Stimulated activated CD4-positive, alpha-beta T cell treated with anti-CD3 and anti-CD28 coated beads, Interleukin-4, amount 100 ng/mL, for 48 hours (primary cell): ENCODE measurements at places on chromosomes 6 and 20.

GRCh38 chr6:140427842-140428241 is 1053.4 kb upstream of the CITED2 start:
- no peak for DNase-seq

DNA sequence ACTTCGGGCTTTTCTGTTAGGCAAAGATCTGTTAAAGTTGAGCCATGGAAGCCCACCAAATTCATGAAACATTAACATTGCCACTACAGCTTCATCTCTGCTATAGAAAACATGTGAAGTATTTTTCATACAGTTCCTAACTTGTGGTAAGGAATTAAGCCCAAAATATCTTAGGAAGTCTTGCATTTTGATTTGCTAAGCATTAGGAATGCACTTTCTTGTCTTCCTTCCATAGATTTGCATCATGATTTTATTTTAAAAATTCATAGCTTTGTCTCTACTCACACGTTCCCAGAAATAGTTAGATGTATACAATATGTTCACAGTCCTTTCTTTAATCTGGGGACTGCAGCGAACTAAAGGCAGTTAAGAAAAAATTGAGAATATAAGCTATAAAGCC is 325.6 kb downstream of the CENPW start:
- DNase-seq, result no peak

- no peak for DNase-seq
Observed at GRCh38 chr6:167650730-167651317, 175.9 kb upstream of the AFDN start.

DNA sequence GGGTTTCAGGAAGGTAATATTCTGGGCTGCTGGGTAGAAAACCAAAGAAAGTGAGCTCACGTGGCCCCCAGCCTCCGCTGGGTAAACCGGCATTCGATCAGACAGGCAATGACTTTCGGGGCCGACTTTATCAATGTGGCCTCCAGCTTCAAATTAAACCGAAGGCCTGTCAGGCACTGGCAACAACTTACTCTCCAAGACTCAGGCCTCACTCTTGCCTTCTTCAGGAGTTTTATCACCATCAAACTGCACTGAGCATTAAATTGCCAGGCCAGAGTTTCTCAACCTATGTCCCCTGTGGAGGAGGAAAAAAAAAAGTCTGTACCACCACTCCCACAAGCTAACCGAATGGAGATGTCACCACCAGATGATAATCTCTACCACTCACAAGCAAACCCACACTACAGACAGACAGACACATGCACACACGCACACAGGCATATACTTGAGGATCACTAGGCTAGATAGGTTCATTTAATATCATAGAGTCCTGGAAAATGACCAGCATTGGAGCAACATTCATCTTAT is 1.1 kb upstream of the MBOAT1 start:
- DNase-seq, result no peak

GRCh38 chr6:90989763-90990162 is 402.9 kb upstream of the MAP3K7 start:
- DNase-seq, result no peak

DNA sequence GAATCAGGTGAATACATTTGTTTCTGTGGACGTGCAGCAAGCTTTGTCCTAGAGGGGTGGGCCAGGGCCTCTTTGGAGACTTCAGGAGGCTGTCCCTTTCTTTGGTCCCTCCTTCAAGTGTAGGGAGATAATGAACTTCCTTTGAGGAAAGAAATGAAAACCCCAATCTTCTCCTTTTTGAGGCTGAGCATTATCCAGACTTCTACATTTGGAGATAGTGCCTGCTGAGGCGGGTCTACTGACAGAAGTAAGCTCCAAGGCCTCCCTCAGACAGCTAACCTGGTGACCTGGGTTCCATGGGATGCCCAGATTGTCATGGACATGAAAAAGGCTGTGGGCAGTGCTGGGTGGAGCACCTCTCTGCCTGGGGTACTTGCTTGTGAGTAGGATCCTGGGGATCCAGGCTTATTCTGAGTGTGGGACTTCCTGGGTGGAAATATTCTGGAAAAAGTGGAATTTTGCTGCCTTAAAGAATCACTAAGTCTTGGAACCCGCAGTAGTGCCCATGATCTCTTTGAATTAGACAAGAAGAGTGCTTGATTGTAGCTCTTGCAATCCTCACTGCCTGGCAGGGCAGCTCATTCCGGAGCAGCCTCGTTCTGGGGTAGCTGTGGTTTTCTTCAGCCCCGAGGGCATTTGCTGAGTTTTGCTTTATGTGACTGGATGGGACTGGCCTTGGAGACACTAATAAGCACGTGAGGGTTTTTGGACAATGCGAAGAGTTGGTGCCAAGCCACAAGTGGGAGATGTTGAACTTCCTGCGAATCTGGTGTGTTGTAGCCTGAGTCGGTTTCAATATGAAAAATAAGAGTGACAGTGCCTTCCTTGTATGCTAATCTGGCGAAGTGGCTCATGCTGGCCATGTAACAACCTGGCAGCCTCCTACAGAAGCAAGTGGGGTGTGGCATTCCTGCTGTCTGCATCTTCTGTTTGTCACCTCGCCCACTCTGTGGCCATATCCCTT is 28.1 kb downstream of the SNRNP48 start:
- DNase-seq, result no peak

- peak; percentile 47 for DNase-seq
Observed at GRCh38 chr6:112235956-112236355, 18.4 kb downstream of the LAMA4 start.

DNA sequence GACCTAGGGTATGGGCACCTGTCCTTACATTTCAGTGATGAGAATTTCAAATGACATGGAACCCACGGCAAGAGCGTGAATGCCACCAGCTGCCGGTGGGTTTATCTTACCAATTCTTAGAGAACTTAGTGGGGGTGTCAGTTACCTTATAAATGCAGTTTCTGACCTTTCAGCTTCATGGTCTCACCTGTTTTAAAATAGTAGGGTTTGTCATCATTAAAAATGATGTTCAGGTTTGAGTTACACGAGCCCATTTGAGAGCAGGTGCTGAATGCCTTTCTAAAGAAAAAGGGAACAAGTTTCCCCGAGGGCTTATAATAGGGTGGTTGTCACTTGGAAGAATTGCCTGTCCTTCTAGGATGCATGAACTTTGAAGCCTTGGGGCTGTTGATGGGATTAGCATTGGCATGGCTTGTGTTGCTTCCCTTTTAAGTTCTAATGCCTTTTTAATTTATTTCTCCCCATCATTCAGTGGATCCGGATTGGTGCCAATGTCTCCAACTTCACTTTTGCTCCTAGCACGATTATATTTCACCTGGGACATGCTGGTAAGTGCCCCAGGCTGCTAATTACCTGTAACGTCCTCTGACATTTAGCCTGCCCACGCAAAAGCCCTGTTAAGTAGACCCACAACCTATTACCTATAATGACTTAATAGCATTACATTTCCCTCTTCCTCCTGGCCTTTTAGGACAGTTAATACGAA is 27.9 kb downstream of the GHRH start:
- no peak for DNase-seq

GRCh38 chr6:1620504-1621069 is 10.9 kb downstream of the FOXC1 start:
- no peak for DNase-seq

DNA sequence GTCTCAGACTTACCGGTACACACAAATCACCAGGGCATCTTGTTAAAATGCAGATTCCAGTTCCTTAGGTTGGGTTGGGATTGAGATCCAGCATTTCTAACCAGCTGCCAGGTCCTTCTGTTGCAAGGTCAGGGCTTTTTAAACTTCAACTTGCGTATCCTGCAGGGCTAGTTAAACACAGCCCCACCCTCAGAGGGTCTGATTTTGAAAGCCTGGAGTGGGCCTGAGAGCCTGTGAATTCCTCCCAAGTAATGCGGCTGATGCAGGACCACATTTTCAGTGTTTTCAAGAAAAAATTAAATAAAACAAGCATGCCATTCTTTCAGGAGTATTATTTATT is 65.3 kb downstream of the MKKS start:
- no peak for DNase-seq

GRCh38 chr6:26045928-26046368 is 41.3 kb upstream of the HFE start:
- DNase-seq, result no peak

- DNase-seq, result no peak
Observed at GRCh38 chr6:12010635-12011275, 1.4 kb upstream of the HIVEP1 start.

DNA sequence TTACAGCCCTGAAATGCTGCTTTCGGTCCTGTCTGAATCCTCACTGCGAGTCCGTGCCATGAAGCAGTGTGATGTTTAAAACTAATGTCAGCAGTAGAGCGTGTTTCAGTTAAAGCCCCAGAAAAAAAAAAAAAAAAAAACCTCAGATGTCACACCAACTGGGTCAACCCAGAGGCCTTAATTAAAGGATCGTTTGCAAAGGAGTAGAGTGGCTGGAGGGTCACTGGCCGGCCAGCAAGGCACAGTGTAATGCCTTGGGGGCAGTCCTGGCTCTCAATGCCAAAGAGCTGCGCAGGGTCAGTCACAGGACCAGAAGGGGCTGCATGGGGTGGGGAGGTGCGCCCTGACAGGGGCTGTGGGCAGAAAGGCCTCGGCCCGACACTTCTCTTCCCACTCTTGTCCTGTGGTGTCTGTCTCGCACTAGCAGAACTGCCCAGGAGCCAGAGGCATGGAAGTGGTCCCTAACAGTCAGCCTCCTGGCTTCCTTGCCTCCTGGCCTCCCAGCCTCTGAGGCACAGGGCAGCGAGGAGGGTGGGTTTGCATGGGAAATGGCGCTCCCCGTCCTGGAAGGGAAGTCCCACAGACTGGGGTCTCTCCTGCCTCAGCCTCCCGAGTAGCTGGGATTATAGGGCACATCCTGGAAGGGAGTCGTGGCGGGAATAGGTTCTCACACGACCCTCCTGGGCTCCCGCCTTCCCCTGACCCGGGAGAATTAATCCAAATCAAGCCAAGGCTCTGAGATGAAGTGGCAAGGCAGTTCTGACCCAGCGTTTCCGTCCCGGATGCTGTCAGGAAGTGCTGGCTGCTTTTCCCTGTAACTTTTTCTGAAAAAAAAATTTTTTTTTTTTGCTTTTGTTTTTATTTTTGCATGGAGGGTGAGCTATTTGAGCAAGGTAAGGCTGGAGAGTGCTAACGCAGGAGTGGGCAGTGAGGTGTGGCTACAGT is 53.7 kb upstream of the MPC1 start:
- no peak for DNase-seq

GRCh38 chr6:163730246-163731210 is 316.0 kb downstream of the QKI start:
- no peak for DNase-seq

DNA sequence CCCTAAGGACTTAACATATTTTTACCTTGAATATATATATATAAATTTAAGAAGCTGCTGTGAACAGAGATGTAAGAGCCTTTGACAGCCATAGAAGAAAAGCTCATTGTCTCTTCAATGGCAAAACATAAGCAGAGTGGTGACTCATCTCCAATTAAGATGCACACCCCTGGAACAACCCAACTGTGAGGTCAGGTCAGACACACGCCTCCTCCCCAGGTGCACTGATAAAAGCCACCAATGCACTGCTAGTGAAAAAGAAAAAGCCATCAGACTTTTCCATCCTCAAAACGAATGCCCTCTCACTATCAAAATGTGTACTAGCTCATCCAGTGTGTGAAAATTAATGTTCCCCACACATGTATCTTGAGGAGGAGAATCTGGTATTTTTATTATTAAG is 100.1 kb downstream of the SMLR1 start:
- no peak for DNase-seq

DNA sequence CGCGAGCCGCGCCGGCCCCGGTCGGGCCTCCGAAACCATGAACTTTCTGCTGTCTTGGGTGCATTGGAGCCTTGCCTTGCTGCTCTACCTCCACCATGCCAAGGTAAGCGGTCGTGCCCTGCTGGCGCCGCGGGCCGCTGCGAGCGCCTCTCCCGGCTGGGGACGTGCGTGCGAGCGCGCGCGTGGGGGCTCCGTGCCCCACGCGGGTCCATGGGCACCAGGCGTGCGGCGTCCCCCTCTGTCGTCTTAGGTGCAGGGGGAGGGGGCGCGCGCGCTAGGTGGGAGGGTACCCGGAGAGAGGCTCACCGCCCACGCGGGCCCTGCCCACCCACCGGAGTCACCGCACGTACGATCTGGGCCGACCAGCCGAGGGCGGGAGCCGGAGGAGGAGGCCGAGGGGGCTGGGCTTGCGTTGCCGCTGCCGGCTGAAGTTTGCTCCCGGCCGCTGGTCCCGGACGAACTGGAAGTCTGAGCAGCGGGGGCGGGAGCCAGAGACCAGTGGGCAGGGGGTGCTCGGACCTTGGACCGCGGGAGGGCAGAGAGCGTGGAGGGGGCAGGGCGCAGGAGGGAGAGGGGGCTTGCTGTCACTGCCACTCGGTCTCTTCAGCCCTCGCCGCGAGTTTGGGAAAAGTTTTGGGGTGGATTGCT is 1.3 kb downstream of the VEGFA start:
- peak; percentile 63 for DNase-seq
